Activated CD4-positive, CD25-positive, alpha-beta regulatory T cell treated with anti-CD3 and anti-CD28 coated beads, Interleukin-2, amount 50 U/mL, for 16 hours (primary cell): ENCODE measurements at places on chromosomes 7 and 10.

DNA sequence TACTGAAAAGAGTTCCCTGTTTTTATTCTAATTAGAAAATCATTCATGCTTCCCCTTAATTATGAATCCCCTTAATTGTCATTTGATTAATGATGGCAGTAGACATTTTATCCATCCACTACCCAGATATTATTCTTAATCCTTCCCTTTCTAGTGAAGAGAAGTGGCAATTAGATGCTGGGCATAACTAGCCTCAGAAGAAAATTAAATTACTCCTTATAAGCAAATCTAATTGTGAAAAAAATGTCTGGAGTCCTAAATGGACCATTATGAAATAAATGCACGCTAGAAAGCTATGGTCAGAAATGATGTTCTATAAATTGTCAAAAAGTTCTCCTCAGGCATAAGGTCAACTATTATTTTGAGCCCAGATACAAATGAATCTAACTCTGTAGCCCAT is 4.5 kb downstream of the ABCB1 start:
- no peak for DNase-seq

DNA sequence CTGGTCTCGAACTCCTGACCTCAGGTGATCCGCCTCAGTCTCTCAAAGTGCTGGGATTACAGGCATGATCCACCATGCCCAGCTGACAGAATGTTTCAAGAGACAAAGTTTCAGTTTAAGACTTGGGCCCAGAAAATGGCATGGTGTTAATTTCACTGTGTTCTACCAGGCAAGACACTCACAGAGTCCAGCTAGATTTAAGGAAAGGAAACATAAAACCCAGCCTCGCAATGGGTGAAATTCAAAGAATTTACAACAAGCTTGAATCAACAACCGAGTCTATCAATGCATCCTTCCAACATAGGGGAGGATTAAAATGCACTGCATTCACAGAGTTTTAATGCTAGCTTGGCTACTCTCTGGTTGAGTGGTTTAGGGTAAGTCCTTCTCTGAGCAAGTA is 764.0 kb downstream of the XPNPEP1 start:
- no peak for DNase-seq

- no peak for DNase-seq
Observed at GRCh38 chr7:76155938-76156337, 45.8 kb upstream of the SRRM3 start.

GRCh38 chr7:137006293-137006692 is 137.8 kb downstream of the CHRM2 start:
- DNase-seq: no peak

- no peak for DNase-seq
Observed at GRCh38 chr7:89926701-89927100, 227.6 kb upstream of the STEAP1 start.

- no peak for DNase-seq
Observed at GRCh38 chr10:1358860-1359625, 302.9 kb downstream of the WDR37 start.

- DNase-seq: no peak
Observed at GRCh38 chr7:85659364-85659763, 472.5 kb upstream of the SEMA3D start.

GRCh38 chr10:15099886-15100285 is 2.7 kb downstream of the RPP38 start:
- DNase-seq: no peak

GRCh38 chr10:8056378-8056777 is 1.9 kb downstream of the GATA3 start:
- DNase-seq: no peak

DNA sequence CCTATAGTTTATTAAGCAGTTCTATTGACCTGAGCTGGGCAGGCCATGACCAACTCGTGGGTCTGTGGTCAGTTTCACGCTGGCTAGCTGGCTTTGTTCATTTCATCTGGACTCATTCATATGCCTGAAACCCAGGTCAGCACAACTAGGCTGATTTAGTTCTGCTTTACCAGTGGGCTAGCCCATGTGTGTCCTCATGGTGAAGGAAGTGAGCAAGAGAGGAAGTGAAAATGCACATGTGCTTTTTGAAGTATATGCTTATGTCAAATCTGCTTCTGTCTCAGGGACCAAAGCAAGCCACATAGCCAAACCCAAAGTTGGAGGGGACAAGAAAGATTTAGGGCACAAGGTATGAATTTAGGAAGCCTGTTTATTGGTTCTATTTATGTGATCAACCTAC is 154.5 kb downstream of the RNF133 start:
- DNase-seq: no peak

GRCh38 chr10:65847436-65848230 is 1078.2 kb upstream of the LRRTM3 start:
- no peak for DNase-seq

- DNase-seq: no peak
Observed at GRCh38 chr7:133782470-133782869, 344.7 kb upstream of the LRGUK start.

GRCh38 chr10:10830293-10830986 is 187.2 kb upstream of the CELF2 start:
- no peak for DNase-seq

DNA sequence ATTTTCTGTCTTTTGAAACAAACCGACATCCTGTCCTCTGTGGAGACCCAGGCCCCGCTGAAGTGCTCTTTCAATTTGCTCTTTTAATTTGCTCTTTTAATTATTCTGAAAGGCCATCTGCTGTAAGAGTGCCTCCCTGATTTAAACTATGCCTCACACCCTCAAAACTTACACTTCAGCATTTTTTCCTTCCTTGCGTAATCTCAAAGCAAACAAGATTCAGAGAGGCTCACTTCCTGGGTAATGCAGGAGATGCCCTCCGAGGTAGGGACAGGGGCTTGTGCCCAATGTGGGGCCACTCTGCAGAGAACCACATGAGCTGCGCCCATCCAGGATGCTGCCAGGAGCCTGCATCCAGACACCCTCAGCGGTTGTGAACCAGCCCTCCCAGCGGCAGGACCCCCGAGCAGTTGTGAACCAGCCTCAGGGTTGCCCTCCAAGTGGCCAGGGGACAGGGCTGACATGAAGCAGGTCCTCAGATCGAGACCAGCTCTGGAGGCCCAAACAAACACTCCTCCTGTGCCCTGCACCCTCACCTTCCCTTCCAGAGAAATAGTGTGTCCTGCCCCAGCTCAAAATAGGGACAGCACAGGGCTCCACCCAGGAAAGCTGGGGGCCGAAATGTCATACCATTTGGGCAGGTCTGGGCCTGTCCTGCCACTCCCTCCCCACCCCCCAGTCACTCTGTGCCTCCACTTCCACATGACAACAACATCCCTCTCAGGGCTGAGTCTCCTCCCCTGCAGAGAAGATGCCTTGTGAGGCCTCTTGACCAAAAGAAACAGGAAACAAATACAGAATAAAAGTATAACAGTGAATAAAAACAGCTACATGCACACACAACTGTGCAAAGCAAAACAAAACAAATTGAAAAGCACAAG is 190.4 kb downstream of the PTPRN2 start:
- no peak for DNase-seq

DNA sequence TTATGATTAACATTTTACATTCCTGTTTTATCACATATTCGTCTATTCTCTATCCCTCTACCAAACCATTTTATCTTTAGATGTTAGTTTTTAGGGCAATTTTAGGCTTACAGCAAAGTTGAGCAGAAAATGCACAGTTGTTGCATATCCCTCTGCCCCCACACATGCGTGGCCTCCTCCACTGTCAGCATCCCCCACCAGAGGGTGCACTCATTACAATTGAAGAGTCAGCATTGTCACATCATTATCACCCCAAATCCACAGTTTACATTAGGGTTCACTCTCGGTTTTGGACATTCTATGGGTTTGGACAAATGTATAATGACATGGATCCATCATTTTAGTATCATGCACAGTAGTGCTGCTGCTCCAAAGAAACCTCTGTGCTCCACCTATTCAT is 86.4 kb downstream of the WDR37 start:
- DNase-seq: no peak

DNA sequence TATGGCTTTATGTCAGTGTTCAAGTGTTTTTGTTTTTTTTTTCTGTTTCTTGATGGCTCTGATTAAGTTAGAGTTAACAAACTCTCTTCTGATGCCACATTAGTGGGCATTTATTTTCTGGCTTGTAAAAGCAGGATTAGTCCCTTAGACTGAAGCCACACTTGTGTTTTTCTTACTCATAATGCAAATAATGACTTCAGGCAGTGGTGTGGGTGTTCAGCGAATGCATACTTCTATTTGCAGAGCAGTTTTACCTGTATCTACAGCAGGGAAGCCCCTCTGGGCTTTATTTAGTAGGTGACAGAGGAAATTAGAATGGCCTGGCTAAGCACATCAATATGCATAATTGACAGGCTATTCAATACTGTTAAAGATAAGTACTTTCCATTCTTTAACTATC is 79.9 kb downstream of the CNNM2 start:
- no peak for DNase-seq

GRCh38 chr10:103021900-103022293 is 103.8 kb downstream of the CNNM2 start:
- DNase-seq: no peak

DNA sequence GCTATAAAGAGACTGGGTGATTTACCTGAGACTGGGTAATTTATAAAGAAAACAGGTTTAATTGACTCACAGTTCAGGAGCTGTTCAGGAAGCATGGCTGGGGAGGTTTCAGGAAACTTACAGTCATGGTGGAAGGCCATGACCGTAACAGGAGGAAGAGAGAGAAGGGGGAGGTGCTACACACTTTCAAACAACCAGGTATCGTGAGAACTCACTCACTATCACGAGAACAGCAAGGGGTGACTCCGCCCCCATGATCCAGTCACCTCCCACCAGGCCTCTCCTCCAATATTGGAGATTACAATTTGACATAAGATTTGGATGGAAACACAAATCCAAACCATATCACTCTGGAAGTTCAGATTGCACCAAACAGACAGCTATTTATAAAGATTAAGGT is 59.8 kb upstream of the ARHGAP21 start:
- DNase-seq: no peak

DNA sequence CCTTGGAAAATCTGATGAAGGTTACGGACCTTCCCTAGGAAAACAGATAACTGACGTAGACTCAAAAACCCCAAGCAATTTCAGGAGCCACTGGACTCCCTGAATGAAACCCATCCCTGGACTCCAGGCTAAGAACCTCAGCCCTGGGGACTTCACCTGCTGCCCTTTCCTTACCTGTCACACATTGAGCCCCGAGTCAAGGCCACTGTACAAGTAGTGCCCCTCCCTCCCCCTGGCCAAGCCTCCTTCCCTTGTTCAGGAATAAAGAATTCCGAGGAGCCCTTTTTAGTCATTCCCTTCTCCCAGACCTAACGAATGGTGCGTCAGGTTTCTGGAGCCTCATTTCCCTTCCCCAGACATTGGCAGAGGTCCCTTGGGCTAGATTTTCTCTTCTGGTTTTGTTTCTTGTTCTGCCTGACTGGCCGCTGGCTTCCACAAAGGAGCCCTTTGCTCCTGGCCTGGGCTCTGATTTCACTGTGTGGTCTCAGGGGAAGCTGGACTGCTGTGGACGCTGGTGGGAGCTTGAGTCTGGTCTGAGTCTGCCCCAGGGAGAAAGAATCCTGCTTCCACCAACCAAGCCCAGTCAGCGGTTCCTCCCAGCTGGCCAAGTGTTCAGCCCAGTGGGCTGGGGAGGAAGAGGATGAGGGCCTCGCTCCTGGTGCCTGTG is 31.7 kb downstream of the ZNF775 start:
- no peak for DNase-seq

GRCh38 chr10:32041290-32042028 is 14.8 kb downstream of the KIF5B start:
- no peak for DNase-seq

DNA sequence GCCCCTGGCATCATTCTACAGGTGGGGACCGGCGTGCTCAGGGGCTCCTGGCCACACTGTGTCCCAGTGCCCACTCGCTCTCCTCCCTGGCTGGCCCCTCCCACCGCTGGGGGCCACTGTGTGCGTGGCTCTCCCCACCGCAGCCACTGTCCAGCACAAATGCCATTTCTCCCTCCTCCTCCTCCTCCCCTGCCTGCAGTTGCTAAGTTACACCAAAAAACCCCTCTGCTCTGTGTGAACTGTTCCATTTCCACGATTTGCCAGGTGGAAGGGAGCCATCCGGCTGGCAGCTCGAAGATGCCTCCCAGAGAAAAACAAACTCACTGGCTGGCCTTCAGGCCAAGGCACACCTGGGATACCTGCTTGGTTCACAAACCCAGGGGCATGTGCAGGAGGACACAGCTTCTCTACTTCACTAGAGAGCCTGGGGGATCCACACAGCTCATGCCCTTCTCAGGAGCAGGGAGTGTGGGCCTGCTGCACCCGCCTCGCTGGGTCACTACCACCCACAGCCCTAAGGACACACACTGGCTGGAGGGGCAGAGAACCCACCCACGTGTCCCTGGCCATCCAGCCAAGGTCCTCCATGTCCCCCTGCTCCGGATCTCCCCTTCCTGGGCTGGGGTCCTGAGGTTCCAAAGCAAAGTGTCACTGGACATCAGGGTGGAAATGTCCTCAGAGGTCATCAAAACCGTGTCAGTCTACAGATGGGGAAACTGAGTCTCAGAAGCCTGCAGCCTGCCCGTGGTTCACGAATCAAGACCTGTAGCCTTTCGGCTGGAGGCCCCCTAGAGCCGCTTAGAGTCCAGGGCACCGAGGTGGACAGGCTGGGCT is 1.7 kb downstream of the RASGEF1A start:
- no peak for DNase-seq

GRCh38 chr10:71201849-71202248 is 10.5 kb upstream of the UNC5B start:
- DNase-seq: no peak

- DNase-seq: no peak
Observed at GRCh38 chr7:8998762-8999161, 565.4 kb downstream of the NXPH1 start.

DNA sequence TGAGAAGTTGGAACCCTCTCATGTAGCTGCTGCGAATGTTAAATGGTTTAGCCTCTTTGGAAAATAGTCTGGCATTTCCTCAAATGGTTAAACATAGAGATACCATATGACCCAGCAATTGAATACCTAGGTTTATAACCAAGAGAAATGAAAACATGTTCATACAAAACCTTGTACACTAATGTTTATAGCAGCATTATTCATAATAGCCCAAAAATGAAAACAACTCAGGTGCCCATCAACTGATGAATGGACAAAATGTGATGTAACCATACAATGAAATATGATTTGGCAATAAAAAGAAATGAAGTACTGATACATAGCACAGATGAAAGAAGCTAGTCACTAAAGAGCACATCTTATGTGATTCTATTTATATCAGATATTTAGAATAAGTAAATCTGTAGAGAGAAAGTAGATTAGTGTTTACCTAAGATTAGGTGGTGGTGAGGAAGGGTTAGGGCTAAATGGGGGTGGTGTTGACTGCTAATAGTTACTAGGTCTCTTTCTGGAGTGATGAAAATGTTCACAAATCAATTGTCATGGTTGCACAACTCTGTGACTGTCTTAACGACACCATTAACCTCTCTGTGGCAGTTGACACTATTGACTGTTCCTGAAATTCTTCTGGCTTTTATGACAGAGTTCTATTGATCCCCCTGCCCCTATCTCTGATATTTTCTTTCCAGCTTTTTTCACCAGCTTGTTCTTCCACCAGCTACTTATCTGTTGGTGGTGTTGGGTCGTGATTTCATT is 35.2 kb downstream of the VCL start:
- no peak for DNase-seq
